ENCODE measurements at places on chromosomes 6 and 20. TPM values are rescaled to one million over a fixed set of nuclear protein-coding genes. Genes with fewer than 3 reads are reported as not detected.

PI3 gene
- total RNA-seq = not detected

PAK5 gene
- not detected for total RNA-seq

LCA5 gene
- 0.07 TPM for total RNA-seq

TNNC2 gene
- total RNA-seq = not detected

RBM24 gene
- not detected for total RNA-seq

NOX3 gene
- total RNA-seq = not detected

E2F3 gene
- 37.4 TPM for total RNA-seq

DNA sequence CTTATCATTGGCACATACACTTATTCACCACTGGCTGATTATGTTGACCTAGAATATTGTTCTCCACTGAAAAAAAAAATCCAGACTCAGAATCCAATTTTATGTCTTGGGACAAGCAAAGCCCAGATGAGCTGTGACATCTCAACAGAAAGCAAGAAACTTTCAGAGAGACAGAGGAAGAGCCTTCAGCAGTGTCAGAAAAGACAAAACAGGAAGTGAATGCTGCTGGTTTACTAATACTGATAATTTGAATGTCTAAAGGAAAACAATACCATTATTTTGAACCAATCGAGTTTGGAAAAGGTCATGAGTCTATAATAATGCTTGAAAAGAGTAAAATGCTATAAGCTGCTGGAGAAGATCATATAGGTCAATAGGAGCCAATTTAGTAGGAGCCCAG, 179.8 kb upstream of the RIMS1 start:
- H3K27ac ChIP-seq = no peak overlapping the region
- DNase-seq = no peak
- no peaks in the 10 kb centered on the region for H3K4me1 ChIP-seq
- no peaks in the 10 kb centered on the region for H3K36me3 ChIP-seq
- H3K27me3 ChIP-seq = no peaks in the 10 kb centered on the region

DNA sequence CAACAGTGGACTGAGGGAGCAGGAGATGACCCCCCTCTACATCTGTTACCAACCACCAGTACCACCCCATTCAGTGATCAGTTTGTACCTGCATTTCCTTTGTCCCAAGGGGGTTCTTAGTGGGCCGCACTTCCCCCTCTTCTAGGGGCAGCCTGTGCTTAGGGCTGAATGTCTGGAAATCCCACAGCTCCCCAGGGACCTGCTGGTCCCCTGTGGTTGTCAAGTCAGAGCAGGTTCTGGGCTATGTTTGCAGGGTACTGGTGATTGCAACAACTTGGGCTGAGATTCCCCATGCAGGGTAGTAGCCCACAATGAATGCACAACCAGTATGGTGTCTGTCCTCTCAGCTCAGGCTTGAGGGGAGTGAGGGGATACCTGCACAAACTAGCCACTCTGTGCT, 39.7 kb upstream of the COL10A1 start:
- H3K4me3 ChIP-seq = no peak overlapping the region
- H3K27me3 ChIP-seq = no peaks in the 10 kb centered on the region
- H3K27ac ChIP-seq = no peak overlapping the region
- peaks cover 5% of the 10 kb centered on the region for H3K4me1 ChIP-seq
- H3K36me3 ChIP-seq = peaks cover 19% of the 10 kb centered on the region

GRCh38 chr6:69816569-69816968, 19.8 kb upstream of the LMBRD1 start:
- no peaks in the 10 kb centered on the region for H3K27me3 ChIP-seq
- H3K36me3 ChIP-seq = no peaks in the 10 kb centered on the region
- H3K27ac ChIP-seq = peak overlapping the region; percentile 53
- H3K4me3 ChIP-seq = peak overlapping the region; percentile 80

GRCh38 chr20:37228082-37228481, 33.5 kb downstream of the GHRH start:
- no peak for DNase-seq
- H3K4me3 ChIP-seq = no peak overlapping the region
- H3K27ac ChIP-seq = no peak overlapping the region

GRCh38 chr20:45100563-45101245, at the start of gene KCNS1:
Gene KCNS1 (minus strand): TSS chr20:45101127. CDS start chr20:45099236, 1,891 bp downstream.
- no peaks in the 10 kb centered on the region for H3K4me1 ChIP-seq
- no peak for DNase-seq
- H3K27me3 ChIP-seq = peaks cover 45% of the 10 kb centered on the region
- no peak within 1 kb of the TSS for H3K27ac ChIP-seq
- H3K4me3 ChIP-seq = no peak within 1 kb of the TSS
- no peaks in the 10 kb centered on the region for H3K36me3 ChIP-seq

- H3K36me3 ChIP-seq = no peaks in the 10 kb centered on the region
- no peaks in the 10 kb centered on the region for H3K4me1 ChIP-seq
- no peaks in the 10 kb centered on the region for H3K27me3 ChIP-seq
Measured at GRCh38 chr6:78631976-78632375, 235.4 kb upstream of the IRAK1BP1 start.

Data from natural killer cell treated with Interleukin-12 subunit alpha and Interleukin-12 subunit beta and Interleukin-15 and Interleukin-18, amount 100 ng/mL, for 72 hours (primary cell).